Stimulated activated CD4-positive, alpha-beta T cell treated with anti-CD3 and anti-CD28 coated beads, Interleukin-1b, Interleukin-23, amount 100 ng/mL, for 4 hours (primary cell): ENCODE measurements at places on chromosomes 2 and 18.

DNA sequence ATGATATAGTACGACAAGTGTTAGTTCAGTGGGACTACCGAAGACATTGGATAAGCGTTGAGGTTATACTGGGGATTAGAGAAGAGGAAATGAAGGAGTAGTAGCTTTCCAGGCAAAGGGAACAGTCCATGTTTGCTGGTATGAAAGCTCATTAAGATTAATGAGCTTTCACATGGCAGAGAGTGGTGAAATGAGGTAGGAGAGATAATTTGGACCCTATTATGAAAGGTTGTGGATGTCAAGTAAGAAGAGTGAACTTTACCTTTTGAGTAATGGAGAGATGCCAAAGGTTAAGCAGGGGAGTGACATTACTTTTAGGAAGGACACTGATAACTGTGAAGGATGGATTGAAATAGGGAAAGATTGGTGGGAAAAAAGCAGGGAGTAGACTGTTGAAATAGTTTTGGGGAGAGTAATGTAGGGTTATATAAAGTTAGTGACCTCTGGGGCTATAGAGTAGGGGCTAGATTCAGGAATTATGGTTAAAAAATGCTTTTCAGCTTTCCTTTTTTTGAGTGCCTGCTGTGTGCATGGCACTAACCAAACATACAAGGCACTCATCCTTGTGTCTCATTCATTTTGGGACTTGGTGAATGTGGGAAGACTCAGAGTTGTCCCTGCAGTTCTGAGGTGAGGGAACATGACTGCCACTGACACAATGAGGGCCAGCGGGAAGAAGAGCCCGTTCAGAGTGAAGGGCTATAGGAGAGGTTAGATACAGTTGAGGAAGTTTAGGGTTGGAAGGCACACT lies 87.2 kb upstream of the STON1 start:
- no peak for DNase-seq

- no peak for DNase-seq
These were observed 18.1 kb downstream of the SMAD2 start for GRCh38 chr18:47912343-47912742.

DNA sequence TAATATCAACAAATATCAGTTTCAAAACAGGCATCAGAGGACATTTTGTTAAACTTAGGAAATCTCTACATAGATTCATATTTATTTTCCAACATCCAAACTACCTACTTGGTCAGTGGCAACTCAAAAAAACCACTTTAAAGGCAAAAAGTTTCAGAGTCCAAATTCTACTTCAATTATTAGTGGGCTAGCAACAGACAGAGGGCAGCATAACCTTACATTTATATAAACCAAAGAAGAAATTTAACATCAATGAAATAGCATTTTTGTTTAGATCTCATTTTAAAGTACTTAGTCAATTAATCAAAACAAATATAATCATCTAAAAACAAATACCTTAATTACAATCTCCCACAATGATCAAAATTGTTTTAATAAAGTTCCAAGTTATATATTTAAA lies 33.3 kb downstream of the RTTN start:
- no peak for DNase-seq

DNA sequence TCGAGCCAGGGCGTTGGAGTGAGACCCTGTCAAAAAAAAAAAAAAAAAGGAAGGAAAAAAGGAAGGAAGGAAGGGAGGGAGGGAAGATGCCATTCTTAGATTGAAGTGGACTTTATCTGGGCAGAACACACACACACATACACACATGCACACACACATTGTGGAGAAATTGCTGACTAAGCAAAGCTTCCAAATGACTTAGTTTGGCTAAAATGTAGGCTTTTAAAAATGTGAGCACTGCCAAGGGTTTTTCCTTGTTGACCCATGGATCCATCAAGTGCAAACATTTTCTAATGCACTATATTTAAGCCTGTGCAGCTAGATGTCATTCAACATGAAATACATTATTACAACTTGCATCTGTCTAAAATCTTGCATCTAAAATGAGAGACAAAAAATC lies 564 bp upstream of the TTR start:
- no peak for DNase-seq

DNA sequence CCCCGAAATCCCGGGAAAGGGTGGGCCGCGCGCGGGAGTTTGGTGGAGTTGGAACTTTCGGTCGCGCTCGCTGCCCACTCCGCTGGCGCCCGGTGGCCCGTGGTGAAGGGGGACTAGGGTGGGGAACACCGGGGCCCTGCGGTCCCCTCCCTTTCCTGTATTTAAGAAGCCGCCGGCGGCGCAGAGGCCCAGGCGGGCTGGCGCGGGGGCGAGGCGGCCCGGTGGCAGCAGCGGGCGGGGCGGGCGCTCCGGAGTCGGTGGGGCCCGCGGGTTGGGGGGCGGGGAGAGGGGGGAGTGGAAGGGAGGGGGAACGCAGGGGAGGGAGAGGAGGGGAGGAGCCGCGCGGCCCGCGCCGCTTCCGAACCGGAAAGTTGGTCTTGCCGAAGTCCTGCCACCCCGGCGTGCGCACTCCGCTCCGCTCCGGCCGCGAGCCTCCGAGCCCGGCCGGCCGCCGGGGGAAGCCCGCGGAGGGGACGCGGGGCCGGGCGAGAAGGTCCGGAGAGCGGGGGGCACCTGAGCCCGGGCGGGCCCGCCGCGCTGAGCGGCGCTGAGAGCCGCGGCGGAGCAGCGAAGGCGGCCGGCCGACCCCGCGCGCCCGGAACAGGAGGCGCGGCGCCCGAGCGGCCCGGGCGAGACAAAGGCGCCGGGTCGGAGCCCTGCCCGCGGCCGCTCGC lies 425 bp upstream of the SALL3 start:
- DNase-seq, result no peak

DNA sequence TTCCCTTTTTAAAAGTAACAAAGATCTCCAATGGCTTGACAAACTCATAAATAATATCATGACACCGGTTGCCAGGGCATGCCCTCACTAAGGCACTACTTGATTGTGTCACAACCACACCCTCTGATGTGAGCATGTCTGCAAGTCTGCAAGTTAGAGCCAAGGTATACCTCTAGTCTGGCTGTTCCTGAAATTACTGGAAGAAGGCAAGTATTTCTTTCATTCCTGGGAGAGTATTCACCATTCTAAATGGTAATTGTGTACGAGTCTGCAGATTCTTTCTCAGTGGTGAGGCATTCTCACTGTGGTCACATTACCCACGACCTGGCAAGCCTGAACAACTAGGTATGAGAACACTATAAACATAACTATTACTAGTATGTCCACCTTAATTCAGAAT lies 25.7 kb upstream of the RNU4ATAC start:
- no peak for DNase-seq

DNA sequence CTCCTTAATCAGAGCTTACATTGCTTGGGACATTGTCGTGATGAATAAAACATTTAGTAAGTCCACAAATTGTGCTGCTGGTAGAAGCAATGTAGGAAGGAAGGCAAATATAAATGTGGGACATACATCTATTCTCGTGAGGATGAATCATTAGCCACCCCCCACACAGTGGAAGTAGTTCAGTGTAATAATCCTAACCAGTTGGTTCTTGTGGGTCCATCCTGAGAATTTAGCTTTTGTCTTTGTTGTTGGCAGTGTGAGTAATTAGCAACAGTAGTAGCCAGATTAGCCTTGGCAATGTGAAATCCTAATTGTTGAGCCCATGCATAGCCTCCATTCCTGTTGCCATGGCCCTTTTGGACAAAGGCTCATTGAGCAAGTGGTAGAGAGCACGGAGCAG lies 532.1 kb downstream of the FBXO15 start:
- DNase-seq, result no peak

DNA sequence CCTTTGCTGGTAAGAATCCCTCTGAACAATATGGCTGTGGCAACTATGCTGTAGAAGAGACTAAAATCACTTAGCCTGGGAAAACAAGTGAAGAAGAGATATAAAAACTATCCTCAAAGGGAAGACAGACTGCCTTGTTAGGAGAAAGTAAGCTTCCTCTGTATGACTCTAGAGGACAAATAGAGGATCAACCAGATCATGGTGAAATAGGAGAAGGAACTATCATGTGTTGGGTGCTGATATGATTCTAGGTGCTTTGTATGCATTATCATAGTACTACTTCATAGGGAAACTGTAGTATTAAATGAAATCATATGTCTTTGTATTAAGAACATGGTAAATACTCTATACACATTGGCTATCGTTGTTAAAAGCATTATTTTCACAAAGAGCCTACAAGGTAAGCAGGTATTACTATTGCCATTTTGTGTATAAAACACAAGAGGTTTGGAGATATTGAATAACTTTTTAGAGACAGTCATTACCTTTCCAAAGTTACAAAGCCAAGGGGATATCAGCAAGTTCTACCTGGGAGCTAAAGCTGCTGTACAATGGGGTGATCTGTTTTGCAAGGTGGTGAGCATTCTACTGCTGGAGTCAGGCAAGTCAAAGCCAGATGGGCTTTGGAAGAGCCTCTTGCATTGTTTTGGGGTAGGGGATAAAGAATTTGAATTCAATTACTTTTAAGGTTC lies 402.6 kb downstream of the ALK start:
- DNase-seq, result no peak

DNA sequence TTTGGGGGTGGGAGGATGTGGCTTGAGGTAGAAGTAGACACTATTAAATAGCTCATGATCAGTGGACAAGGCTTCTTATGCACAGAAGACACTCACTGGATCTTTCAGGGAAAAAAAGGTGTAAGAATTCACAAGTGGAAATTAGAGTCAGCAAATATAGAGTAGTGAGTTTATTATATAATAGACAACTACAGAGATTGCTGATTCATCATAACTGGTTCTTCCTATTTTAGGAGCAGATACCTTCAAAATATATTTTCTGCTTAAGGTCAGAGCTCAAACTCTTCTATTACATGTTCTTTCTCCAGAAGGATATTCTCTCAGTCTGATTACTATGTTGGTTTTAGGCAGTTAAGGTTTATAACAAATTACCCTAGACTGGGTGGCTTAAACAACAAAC lies 646.9 kb upstream of the CDH7 start:
- no peak for DNase-seq

GRCh38 chr18:30451981-30452380 lies 590.6 kb downstream of the DSC3 start:
- no peak for DNase-seq

DNA sequence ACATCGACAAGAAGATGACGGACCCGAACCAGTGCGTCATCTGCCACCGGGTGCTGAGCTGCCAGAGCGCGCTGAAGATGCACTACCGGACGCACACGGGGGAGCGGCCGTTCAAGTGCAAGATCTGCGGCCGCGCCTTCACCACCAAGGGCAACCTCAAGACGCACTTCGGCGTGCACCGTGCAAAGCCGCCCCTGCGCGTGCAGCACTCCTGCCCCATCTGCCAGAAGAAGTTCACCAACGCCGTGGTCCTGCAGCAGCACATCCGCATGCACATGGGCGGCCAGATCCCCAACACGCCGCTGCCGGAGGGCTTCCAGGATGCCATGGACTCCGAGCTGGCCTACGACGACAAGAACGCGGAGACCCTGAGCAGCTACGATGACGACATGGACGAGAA lies 14.4 kb downstream of the SALL3 start:
- DNase-seq, result no peak

- DNase-seq, result no peak
These were observed 155.8 kb upstream of the TANK start for GRCh38 chr2:161004379-161004778.

DNA sequence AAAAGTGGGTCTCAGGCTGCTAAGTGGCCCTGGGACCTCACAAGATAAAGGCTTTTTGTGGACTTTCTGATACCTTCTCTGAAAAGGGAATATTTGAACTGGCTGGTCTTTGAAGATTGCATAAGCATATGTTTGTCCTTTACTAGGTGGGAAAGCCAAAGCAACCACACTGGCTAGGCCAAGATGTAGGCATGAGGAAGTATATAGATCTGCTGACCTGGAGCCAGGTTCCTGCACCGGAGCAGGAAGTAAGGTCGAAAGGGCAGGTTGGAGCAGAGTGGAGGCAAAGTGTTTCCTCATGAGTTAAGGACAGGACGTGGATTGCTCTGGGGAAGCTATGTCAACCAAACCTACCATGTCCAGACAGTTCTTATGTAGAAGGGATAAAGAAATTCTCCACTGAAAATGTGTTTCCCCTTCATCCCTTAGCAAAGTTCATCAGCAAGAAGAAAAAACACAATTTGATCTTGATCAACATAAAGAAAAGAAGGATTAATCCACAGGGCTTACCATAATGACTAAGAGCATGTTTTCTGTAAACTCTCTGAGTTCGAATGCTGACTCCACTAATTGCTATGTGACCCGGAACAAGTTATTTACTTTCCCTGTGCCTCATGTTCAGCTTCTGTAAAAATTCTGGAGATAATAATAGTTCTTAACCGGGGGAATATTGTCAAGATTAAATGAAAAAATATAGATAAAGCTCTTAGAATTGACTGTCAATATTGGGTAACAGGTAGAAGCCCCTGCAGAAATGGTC lies 156.1 kb upstream of the SRD5A2 start:
- DNase-seq, result no peak

DNA sequence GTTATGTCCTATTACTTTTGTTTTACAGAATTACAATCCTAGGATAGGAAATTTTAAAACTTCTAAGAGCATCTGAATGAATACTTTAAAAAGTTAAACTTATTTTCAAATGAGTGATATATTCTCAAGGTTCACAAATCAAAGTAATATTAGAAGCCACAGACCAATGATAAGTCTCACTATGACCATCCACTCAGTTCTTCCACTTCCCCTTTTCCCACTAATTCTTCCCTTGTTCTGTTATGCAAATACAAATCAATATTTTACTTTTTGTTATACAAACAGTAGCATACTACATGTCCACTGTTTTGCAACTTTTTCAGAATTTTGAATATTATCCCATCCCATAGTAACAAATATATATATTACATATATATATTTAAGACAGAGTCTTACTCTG lies 20.2 kb downstream of the USP37 start:
- DNase-seq, result no peak

- no peak for DNase-seq
These were observed 13.4 kb downstream of the STAMBP start for GRCh38 chr2:73841912-73842738.

DNA sequence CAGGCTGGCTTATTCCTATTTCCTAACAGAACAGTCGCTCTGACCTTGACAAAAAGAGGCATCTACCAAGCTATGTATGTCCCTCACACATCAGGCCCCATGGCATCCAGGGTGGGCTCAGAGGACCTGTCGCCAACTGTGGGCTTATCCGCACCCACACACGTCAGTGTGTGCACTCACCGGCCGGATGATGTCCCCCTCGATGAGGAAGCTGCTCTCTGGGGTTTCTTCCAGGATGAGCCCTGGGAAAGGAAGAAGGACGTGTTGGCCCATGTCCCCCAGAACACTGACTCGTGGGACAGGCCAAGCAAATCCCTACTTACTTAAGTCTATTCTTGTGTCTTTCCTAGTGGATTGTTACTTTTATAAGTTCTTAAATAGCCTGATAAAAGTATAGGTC lies 3.1 kb downstream of the ASTL start:
- no peak for DNase-seq
